ENCODE measurements at places on chromosomes 12 and 14. TPM values are rescaled to one million over a fixed set of nuclear protein-coding genes. Genes with fewer than 3 reads are reported as not detected.

DNA sequence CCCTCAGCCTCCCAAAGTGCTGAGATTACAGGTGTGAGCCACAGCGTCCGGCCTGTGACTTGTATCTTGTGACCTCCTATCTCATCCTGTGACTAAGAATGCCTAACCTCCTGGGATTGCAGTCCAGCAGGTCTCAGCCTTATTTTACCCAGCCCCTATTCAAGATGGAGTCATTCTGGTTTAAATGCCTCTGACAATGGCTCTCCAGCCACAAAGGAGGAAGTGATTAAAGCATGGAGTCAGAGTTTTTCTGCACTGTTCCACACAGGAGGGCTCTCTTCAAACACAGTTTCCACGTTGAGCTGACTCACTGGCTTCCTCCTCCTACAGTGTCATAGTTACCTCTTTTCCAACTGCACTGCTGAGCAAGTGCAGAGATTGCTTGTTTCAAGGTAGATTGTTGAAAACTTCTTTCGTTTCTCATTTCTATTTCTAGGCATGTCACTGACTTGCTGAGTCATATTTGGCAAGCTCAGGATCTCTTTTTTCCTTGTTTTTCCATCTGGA is 383.8 kb downstream of the PCNX1 start:
- DNase-seq = peak; percentile 46

GRCh38 chr14:57061009-57061711 is 207.5 kb downstream of the EXOC5 start:
- DNase-seq = no peak

- no peak for DNase-seq
These were observed 44.7 kb downstream of the TCHP start for GRCh38 chr12:109944561-109945359.

DNA sequence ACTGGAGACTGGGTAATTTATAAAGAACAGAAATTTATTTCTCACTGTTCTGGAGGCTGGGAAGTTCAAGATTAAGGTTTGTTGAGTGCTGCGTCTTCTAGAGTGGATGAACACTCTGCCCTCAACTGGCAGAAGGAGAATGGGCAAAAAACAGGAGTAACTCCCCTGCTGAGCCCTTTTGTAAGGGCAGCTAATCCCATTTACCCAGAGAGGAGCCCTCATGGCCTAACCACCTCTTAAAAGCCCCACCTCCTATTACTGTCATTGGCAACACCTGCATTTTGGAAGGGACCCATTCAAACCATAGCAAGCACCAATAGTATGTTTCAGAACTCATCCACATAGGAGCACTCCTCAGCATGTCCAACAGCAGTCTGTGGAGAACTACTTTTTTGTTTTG is 47.4 kb downstream of the BORCS5 start:
- no peak for DNase-seq

GRCh38 chr12:68975811-68976210 is 42.8 kb upstream of the CPM start:
- no peak for DNase-seq

- no peak for DNase-seq
These were observed 71.0 kb downstream of the NIN start for GRCh38 chr14:50759800-50760543.

DNA sequence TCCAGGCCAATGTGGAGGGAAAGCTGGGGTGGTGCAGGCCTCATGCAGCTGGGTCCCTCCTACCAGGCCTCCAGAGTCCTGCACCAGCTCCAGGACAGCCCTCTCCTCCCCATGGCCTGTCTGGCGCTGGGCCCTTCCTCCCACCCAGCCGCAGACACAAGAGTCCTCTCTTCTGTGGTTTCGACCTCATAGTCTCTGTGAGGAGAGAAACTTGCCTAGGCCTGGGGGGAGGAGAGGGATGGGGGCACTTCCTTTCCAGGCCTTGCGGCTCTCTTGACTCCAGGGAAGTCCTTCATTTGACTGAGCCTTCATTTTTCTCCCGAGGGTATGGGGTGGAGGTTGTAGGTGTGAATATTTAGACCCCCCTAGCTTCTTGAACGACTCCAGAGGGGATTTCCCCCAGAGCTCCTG is 2.3 kb downstream of the MMP14 start:
- DNase-seq = no peak

GRCh38 chr14:102200690-102201352 is 61.1 kb downstream of the WDR20 start:
- no peak for DNase-seq

GRCh38 chr14:85263916-85264675 is 265.8 kb upstream of the FLRT2 start:
- no peak for DNase-seq

- no peak for DNase-seq
These were observed 1727.1 kb upstream of the SEL1L start for GRCh38 chr14:83260751-83261150.

DNA sequence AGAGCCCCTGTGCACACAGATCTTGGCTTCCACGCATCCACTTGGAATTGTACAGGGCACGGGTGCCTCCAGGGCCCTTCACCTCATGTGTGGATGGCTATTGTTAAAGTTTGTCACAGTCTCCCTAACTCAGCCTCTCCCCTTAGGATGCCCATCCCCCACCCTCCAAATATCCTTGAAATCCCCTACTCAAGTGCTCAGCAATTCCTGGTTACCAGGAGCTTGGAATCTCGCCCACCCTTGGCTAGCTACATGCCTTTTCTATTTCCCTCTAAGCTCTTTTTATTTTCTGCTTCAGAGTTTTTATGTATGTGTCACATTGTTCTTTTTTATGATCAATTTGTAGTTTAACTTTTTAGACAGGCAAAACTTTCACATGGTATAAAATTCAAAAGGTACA is 13.0 kb upstream of the NR1H4 start:
- no peak for DNase-seq

- no peak for DNase-seq
These were observed 113.6 kb upstream of the RAP1B start for GRCh38 chr12:68497107-68497506.

DNA sequence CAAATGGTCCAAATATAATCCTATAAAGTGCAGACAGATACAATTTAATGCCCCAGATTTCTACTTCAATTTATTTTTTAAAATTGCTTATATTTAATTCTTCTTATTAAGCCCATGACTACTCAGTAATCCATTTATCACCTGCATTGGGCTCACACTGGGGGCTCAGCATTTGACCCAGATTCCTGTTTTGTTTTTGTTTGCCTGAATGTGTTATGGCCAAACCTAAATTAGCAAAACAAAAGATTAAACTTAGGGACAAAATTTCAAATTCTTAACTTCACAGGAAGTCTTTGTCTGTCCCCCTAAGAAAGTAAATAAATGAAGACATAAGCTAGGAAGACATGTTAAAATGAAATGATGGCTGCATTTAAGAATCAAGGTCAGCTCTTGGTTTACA is 322.3 kb downstream of the RMST start:
- DNase-seq = no peak

- no peak for DNase-seq
These were observed 83.3 kb upstream of the TSPAN11 start for GRCh38 chr12:30843211-30843610.

DNA sequence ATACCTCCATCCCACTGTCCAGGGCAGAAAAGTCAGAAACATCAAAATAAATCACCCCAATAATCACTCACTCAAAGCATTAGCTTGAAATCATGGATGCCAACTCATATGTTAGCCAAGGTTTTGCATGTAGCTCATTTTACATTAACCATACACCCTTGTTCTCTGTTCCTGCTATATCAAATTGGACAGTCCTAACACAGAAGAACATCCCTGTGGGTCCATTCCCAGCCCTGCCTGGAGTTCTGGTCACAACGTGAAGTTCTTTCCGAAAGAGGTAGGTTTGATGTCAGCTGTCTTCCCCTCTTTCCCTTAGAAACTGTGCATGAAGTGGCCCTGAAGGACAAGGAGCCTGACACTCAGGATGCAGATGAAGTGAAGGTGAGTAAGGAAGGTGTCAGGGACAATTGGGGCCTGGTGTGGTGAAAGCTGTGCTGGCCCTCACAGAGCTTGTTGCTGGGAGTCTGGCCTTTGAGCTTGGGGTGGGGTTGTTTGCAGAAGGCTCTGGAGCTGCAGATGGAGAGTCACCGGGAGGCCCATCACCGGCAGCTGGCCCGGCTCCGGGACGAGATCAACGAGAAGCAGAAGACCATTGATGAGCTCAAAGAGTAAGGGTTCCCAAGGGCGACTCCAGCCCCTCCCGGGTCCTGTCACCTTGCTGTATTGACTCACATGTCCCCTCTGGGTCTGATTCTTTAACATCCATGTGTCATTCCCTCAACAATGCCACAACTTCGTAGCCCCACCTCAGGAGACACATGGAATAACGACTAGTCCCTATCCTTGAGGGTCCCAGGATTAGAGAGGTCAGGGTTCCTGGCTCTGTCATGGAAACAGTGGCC is 15.0 kb upstream of the PIP4K2C start:
- DNase-seq = no peak

GRCh38 chr12:52090291-52090690 is 10.8 kb downstream of the SMIM41 start:
- DNase-seq = no peak

- DNase-seq = peak; percentile 34
These were observed 137.1 kb downstream of the BRMS1L start for GRCh38 chr14:35963209-35963608.

DNA sequence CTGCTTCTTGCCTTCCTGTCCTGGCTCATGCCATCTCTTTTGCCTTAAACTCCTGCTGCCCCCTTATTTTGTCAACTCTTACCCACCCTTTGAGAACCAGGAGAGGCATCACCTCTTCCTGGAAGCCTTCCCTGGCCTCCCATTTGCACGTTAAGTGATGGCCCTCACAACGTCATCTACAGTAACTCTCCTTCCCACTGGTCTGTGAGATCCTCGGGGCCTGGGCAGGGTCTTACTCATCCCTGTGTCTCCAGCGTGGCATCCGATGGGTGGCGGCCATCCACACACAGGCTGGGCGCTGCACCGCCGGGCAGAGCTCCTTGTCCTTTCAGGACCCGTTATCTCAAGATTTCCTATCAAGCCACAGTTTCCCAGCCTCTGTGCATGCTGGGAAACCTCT is 16.8 kb upstream of the CACNA2D4 start:
- DNase-seq = no peak

GRCh38 chr12:49543221-49543913 is 4.5 kb downstream of the KCNH3 start:
- DNase-seq = no peak

DNA sequence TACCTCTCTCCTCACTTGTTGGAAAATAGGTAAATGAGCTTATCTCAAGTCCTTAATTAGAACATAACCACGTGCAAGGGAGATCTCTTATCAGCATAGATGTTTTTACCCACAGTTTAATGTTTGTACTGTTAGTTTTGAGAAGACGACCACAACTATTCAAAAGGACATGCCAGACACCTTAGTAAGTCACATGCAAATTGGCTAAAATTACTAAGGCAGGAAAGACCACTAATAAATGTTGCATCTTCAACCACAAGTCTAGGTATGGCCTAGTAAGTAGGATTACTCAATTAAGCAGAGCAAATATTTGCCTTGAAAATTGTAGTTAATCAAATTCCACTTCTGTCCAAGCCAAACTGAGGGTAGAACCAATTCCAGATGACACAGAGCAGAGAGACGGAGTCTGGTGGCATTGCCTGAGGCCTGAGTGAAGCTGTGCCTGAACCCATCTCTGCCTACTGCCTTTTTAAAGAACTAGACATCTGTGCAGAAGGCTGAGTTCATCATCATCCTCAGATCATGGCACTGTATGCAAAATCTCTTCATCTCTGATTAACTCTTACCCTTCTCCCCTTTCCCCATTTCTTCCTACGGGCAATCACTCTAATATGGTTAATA is 29.7 kb upstream of the CHST11 start:
- no peak for DNase-seq

- DNase-seq = no peak
These were observed 15.3 kb downstream of the GPR132 start for GRCh38 chr14:105049753-105050550.

DNA sequence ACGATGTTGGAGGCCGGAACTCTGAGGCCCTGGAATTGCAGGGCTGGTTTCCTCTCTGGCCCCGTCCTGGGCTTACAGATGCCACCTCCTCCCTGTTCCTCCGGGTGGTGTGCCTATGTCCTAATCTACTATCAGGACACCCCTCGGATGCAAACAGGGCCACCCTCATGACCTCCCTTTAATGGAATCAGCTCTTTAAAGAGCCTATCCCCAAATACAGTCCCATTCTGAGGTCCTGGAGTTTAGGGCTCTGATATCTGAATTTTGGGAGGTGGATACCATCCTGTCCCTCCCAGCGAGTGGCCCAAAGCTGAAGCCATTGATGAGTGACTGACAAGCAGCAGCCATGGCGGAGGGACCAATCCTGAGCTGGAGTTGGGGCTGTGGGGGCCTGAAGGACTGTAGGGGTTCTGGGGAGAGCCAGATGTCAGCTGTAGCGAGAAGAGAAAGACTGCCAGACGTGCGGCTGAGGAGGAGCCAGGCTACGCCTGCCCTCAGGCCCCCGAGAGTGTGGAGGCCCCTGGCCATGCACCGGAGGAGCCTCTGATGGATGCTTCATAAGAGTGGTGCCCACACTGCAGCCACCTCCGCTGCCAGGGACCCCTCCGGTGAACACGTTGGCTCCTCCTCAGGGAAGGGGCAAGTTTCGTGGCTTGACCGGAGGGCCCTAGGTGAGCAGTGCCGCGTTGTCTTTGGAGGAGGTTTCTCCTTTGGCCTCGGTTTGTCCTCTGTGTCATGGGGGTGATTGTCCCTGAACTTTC is 100.2 kb downstream of the KIF26A start:
- no peak for DNase-seq

- DNase-seq = no peak
These were observed 9.8 kb upstream of the RMST start for GRCh38 chr12:97452839-97453238.

- DNase-seq = no peak
These were observed 124.3 kb upstream of the EGLN3 start for GRCh38 chr14:34075042-34075744.

DNA sequence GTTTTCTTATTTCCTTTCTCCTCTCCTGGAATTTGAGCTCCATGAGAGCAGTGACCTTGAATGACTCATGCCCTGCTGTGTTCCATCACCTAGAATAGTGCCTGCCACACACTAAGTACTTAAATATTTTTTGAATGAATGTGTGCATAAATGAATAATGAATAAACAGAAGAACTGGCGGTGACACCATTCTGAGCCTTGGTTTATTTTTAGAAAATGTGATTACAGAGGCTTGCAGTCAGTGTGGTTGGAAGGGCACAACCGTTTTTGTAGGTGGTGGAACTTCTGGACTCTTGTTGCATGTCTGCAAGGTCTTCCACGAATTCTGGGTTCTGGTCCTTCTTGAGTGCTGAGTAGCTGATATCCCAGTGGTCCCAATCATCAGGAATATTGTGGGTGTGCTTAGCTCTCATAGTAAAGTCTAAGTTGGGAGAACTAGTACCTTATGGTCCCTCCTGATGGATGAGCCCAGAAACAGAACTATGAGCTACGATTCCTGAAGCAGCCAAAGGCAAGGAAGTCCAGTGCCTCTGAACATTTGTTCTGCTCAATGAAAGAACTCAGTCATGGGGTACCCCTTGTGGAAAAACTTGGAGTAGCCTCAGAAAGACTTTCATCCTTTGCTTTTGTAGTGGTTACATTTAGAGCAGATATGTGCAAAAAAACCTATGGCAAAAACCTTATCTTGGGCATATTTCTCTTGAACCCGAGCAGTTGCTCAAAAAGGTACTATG is 28.8 kb upstream of the BHLHE41 start:
- peak; percentile 83 for DNase-seq

GRCh38 chr12:45433441-45433868 is 217.6 kb downstream of the ANO6 start:
- no peak for DNase-seq

Gene TGFB3
- 2.9 TPM for total RNA-seq

Gene WNT1
- total RNA-seq = not detected

Gene SHMT2
- 295 TPM for total RNA-seq

Gene ESPL1
- 31.0 TPM for total RNA-seq

Gene PAH
- 0.26 TPM for total RNA-seq

Gene CLEC2A
- not detected for total RNA-seq

Gene FLVCR2
- total RNA-seq = 3.5 TPM

Gene IQSEC3
- total RNA-seq = not detected

All from HT-29 (cell line).